ENCODE measurements at places on chromosomes 7 and 10. TPM values are rescaled to one million over a fixed set of nuclear protein-coding genes. Genes with fewer than 3 reads are reported as not detected.

IDI2 gene
- not detected for total RNA-seq

LDB3 gene
- 0.27 TPM for total RNA-seq

GPR146 gene
- 2.7 TPM for total RNA-seq

CFAP69 gene
- 16.8 TPM for total RNA-seq

BEND7 gene
- 16.5 TPM for total RNA-seq

TRIM50 gene
- not detected for total RNA-seq

COPG2 gene
- 43.5 TPM for total RNA-seq

SFRP4 gene
- total RNA-seq, result 2.2 TPM

SLC29A4 gene
- 22.6 TPM for total RNA-seq

AVPI1 gene
- total RNA-seq, result 1.3 TPM

C10orf53 gene
- total RNA-seq, result 0.18 TPM

ZP3 gene
- 0.45 TPM for total RNA-seq

C10orf105 gene
- total RNA-seq, result 1.00 TPM

STARD3NL gene
- 66.2 TPM for total RNA-seq

CDK1 gene
- total RNA-seq, result 46.9 TPM

SNX10 gene
- total RNA-seq, result 40.6 TPM

UNCX gene
- total RNA-seq, result 15.5 TPM

PVRIG gene
- total RNA-seq, result not detected

LDB1 gene
- total RNA-seq, result 73.6 TPM

FAM25C gene
- total RNA-seq, result not detected

SEC61A2 gene
- total RNA-seq, result 38.4 TPM

PKD1L1 gene
- total RNA-seq, result 0.64 TPM

KIF11 gene
- total RNA-seq, result 16.2 TPM

TBX20 gene
- total RNA-seq, result not detected

CLCN1 gene
- total RNA-seq, result not detected

SPDYE6 gene
- not detected for total RNA-seq

LLCFC1 gene
- total RNA-seq, result not detected

MTURN gene
- total RNA-seq, result 137 TPM

TAC1 gene
- 15.6 TPM for total RNA-seq

PLPP4 gene
- total RNA-seq, result 27.6 TPM

RNF32 gene
- total RNA-seq, result 1.4 TPM

SHOC2 gene
- 85.6 TPM for total RNA-seq

CHN2 gene
- 36.4 TPM for total RNA-seq

CYP3A4 gene
- total RNA-seq, result not detected

PCDH15 gene
- total RNA-seq, result 36.2 TPM

PRLHR gene
- total RNA-seq, result 0.36 TPM

PNLIPRP1 gene
- not detected for total RNA-seq

TMEM130 gene
- total RNA-seq, result 7.6 TPM

TUBAL3 gene
- 0.27 TPM for total RNA-seq

FRAT1 gene
- total RNA-seq, result 2.6 TPM

BMS1 gene
- total RNA-seq, result 11.5 TPM

TMEM270 gene
- not detected for total RNA-seq

ACTR3C gene
- 8.3 TPM for total RNA-seq

EPHB4 gene
- total RNA-seq, result 21.9 TPM
